ENCODE measurements at places on chromosomes 4 and X. TPM values are rescaled to one million over a fixed set of nuclear protein-coding genes. Genes with fewer than 3 reads are reported as not detected.
A peak's percentile ranks its signal among the peaks of the same experiment; 100 is the strongest.

The GYG2 gene
- polyA plus RNA-seq, result 3.1 TPM

- DNase-seq, result peak; percentile 19
Observed at GRCh38 chrX:152733261-152733975, at the start of the genes CSAG1 and MAGEA12. TSS of gene CSAG1 (minus strand) at chrX:152733721. CDS start at chrX:152732460, 1,261 bp downstream. TSS of gene MAGEA12 (plus strand) at chrX:152733757. CDS start at chrX:152736162, 2,405 bp downstream.

DNA sequence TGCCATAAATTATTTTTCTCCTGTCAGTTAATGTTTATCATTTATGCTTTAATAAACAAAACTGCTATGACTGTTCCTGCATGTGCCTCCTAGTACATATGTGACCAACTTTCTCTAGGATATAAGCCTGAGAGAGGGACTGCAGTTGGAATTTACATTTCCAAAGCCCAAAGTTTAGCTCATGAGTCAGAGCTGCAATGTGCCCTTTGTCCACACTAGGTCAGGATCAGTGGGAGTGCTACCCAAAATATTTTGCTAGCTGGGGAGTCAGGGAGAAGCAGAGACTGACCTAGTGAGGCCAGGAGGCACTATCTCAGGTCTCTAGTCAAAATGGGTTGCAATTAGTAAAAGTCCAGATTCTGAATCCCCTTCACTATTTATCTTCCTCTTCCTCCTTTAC, 92.7 kb downstream of the AR start:
- no peak for DNase-seq

DNA sequence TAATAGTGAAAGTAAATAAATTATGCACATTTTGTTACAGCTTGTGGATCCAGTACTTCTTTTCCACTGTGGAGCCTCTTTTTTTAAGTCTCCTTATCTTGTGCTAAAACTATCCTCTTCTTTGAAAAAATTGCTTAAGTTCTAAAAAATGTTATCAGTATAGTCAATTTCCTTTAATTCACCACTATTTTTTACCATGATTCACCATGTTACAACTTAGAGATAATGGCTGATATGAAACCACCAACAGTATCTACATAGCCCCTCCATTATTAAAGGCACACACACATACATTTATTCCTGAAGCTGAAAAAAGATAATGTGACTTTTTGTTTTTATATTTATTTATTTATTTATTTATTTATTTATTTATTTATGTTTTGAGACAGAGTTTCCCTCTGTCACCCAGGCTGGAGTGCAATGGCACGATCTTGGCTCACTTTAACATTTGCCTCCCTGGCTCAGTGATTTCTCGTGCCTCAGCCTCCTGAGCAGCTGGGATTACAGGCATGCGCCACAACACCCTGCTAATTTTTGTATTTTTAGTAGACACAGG, 243.2 kb downstream of the SPOCK3 start:
- no peak for DNase-seq

The NHSL2 gene
- 6.9 TPM for polyA plus RNA-seq

DNA sequence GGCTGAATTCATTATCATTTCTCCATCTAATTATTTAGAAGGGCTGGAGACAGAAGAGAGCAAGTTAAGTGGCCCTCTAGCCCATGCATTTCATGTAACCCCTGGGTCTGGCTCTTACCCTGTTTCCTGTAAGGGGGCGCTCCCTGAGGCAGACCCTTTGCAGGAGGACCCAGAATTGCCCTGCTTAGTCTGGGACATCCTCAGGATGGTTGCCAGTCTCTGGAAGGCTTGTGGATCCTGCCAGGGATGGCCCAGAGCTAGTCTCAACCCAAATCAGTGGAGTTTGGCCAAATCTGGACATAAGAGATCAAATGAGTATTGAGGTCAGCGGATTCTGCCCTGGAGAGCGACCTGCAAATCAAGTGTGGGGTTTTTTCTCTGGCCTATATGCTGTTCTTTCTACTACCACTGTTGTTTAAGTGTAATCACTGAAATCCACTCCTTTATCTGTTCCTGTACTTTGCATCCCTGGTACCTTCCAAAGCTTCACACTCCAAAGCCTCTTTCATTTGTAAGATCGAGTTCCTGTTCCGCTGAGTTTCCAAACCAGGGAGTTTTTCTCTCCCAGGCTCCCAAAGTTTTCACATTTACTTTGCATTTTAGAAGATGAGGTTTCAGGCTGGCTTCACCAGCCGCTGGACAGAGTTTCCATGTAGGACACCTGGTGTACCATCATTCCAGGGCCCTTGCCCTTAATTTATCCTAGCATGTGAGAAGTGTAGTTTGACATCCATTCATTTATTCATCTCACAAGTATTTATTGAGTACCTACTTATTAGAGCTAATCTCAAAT, 6.3 kb downstream of the KLF3 start:
- no peak for DNase-seq

DNA sequence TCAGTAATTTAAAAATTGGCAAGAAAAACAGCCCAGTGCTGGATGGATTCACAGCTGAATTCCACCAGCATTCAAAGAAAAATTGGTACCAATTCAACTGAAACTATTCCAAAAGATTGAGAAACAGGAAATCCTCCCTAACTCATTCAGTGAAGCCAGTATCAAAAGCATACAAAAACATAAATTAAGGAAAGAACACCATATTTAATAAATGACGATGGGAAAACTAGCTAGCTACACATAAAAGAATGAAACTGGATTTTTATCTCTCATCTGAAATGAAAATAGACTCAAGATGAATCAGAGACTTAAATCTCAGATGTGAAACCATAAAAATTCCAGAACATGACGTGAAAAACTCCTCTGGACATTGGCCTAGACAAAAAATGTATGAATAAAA, 516.8 kb upstream of the SPANXN1 start:
- no peak for DNase-seq

The CSAG3 gene
- not detected for polyA plus RNA-seq

The LRIT3 gene
- 0.02 TPM for polyA plus RNA-seq

The GRIA2 gene
- 0.04 TPM for polyA plus RNA-seq

The SHISA3 gene
- polyA plus RNA-seq, result 0.21 TPM

The NXF2 gene
- not detected for polyA plus RNA-seq

GRCh38 chr4:145842224-145842887, 96.3 kb downstream of the ZNF827 start:
- DNase-seq, result no peak

The CNKSR2 gene
- 1.3 TPM for polyA plus RNA-seq

The IL15 gene
- polyA plus RNA-seq, result 2.6 TPM

The CENPVL1 gene
- polyA plus RNA-seq, result not detected

DNA sequence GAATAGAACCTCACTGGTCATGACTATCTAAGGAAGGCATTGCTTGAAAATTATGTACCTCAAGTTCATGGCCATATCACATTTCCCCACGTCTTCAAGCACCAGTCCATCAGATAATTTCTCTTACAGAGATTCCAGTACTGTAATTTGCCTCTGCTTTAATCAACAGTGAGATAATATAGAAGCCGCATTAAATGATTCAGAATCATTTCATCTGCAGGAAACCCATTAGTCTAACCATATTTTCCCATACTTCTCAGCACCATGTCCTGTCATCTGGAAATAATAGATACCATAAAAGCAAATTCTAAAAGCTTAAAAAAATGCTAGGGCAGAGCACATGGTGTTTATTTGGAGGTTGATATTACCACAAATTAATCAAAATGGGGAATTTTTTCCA, 310.3 kb upstream of the SLIT2 start:
- DNase-seq, result no peak

- DNase-seq, result no peak
Observed at GRCh38 chr4:81040012-81040659, 9.6 kb downstream of the BMP3 start.

- DNase-seq, result no peak
Observed at GRCh38 chrX:42778096-42778495, at the start of gene PPP1R2C. TSS of gene PPP1R2C (minus strand) at chrX:42778163. CDS start at chrX:42778079, 84 bp downstream.

DNA sequence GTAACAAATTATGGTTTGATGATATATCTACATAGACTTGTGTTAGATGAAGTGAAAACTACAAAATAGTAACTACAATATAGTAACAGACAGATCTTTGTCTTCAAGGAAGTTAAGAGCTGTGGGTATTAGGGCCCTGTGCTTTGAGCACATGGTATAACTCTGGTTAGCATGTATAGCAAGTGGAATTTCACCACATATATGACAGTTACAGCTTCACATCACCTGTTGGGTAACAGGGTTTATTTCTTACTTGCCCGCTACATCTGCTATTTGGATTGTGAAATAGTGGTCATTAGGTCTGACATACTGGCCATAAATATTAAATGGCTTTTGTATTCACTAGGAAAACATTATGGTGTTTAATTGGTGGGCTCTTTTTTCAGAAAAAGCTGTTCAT, 20.2 kb downstream of the OFD1 start:
- no peak for DNase-seq

The BRCC3 gene
- polyA plus RNA-seq, result 5.9 TPM

DNA sequence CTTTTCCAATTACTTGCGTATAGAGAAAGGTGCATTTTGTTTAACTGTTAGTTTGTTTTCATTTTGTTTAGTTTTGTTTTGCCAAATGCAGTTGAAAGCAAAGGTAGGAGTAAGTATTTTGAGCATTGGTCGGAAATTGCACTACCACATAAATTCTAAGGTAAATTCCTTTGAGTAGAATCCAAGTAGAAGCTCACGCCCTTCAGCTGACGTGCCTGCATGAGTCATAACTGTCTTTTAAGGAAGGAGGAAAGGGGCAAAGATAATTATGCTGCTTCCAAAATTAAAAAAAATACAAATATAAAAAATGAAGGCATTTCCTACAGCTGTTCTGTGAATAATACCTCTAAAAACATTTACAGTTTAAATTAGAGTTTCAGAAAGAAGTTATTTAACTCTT, 110.2 kb upstream of the MYOZ2 start:
- DNase-seq, result peak; percentile 75

DNA sequence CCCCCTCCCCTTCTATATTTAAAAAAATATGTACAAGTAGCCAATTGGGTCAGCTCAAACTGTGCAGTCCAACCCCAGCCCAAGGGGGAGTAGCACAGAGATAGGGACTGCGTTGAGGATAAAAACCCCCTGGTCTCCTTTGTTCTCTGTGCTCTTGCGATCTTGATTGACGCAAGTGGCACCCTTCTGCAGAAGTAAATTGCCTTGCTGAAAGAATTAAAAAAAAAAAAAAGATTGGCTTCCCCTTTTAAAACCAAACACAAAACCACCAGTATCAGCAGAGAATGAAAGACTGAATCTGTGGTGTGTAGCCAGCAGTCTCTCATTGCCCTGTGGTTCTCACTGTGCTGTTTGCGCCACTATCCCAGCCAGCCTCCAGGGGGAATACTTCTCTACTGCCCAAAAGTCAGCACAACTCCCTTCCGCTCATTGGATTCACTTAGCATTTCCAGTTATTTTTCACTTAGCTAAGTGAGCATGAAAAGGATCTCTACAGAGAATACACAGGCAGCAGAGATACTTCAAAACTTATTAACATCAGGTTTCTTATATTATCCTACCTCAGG, 29.7 kb downstream of the MANBA start:
- no peak for DNase-seq

DNA sequence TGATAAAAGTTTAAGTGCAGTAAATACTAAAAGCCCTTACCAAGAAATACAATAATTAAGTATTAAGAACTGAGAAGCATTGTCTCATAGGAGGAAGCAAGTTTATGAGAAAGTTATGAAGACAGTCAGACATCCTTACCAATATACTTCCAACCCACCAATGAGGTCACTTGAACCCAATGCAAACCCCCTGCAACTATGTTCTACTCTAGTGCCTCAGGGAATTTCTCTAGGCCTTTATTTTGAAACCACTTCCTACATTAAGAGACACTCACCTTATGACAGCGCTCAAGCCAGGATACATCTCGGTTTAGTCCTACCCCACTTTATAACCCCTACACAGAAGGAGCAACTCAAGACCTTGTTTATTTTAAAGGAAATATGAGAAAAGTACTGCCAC, 61.3 kb downstream of the STPG2 start:
- DNase-seq, result no peak

GRCh38 chrX:107632346-107632745, 4.0 kb downstream of the PRPS1 start:
- no peak for DNase-seq

GRCh38 chr4:156969101-156969500, 2.5 kb downstream of the PDGFC start:
- DNase-seq, result no peak

The ZFP92 gene
- polyA plus RNA-seq, result 3.9 TPM

GRCh38 chr4:175536852-175537453, 275.1 kb downstream of the GPM6A start:
- no peak for DNase-seq

DNA sequence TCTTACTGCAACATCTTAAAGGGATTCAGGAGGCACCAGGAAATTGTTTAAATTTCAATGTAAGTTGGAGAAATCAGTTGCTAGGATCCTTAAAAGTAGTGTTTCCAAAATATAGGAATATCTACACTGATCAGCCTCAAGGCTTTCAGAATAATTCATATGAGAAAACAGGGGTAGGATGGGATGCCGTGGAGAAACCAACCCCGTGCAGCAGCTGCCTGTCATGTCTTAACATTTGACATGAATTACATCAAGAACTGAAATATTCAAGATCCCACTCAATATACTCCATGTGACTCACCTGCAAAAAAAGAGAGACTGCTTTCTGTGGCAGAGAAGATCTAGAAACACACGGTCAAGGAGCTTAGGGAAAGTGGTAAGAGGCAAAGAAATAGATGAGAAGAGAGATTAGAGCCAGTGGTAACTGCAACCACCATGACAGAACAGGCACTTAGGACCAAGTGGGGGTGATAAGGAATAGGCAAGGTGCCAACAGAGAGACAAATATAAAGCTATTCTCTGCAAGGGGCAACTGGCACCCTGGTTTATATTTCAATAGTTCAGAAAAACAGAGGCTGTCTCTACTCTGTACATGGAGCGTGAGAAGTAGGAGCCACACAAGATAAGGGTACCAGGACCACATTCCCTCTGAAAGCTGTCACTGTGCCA, 64.0 kb downstream of the SLC39A8 start:
- DNase-seq, result no peak

DNA sequence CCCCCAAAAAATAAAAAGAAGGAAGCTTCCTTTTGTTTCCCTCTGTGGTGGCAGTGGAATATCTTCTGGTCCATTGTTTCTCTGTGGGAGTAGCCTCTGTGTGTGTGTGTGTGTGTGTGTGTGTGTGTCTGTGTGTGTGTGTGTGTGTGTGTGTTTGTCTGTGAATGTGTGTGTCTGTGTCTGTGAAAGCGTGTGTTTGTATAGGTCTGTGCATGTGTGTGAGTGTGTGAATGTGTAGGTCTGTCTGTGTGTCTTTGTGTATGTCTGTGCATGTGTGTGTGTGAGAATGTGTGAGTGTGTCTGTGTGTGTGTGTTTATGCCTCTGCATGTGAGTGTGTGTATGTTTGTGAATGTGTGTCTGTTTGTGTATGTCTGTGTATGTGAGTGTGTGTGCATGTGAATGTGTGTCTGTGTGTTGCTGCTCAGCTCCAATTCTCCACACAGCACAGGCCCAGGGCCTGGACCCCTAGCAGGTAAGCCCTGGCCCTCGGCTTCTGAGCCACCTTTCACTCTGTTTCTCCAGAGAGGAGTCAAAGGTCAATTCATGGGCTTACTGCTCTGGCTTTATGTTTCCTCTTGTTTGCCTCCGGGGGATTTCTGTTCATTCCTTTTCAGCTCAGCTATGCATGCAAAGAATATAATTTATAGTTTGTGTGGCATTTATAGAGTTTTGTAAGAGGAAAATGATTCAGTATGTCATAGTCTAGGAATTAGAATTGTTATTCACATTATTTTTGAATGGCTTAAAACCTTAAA, 89.8 kb downstream of the UCHL1 start:
- no peak for DNase-seq

The BEND4 gene
- polyA plus RNA-seq, result 0.33 TPM

The SUPT20HL1 gene
- polyA plus RNA-seq, result 0.05 TPM
